ENCODE measurements at places on chromosomes 1 and 21.

GRCh38 chr1:234578735-234579134 is 31.2 kb downstream of the IRF2BP2 start:
- DNase-seq, result no peak

- DNase-seq, result no peak
These were observed 4.7 kb downstream of the SORT1 start for GRCh38 chr1:109392788-109393616.

- no peak for DNase-seq
These were observed 9.8 kb downstream of the NECTIN4 start for GRCh38 chr1:161079436-161080110.

DNA sequence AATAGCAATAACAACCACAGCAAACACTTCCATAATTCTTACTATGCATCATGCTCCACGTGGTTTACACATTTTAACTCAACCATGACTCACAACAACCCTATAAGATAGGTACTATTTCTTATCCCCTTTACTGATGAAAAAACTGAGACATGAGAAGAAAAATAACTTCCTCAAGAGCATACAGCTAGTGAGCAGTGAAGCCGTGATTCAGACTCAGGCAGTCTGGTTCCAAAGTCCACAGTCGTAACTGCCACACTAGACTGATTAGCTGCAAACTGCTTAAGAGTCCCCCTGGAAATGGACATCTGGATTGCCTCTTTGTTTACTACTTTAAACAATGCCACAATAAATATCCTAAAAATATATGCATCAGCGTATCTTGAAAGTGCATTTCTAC is 55.7 kb downstream of the PLD5 start:
- DNase-seq, result no peak

GRCh38 chr1:220278991-220279390 is 6.7 kb upstream of the RAB3GAP2 start:
- no peak for DNase-seq

- DNase-seq, result no peak
These were observed at the start of gene FCRLB for GRCh38 chr1:161720956-161721737. FCRLB (plus strand) TSS chr1:161721544; CDS start chr1:161722673, 1,129 bp downstream.

DNA sequence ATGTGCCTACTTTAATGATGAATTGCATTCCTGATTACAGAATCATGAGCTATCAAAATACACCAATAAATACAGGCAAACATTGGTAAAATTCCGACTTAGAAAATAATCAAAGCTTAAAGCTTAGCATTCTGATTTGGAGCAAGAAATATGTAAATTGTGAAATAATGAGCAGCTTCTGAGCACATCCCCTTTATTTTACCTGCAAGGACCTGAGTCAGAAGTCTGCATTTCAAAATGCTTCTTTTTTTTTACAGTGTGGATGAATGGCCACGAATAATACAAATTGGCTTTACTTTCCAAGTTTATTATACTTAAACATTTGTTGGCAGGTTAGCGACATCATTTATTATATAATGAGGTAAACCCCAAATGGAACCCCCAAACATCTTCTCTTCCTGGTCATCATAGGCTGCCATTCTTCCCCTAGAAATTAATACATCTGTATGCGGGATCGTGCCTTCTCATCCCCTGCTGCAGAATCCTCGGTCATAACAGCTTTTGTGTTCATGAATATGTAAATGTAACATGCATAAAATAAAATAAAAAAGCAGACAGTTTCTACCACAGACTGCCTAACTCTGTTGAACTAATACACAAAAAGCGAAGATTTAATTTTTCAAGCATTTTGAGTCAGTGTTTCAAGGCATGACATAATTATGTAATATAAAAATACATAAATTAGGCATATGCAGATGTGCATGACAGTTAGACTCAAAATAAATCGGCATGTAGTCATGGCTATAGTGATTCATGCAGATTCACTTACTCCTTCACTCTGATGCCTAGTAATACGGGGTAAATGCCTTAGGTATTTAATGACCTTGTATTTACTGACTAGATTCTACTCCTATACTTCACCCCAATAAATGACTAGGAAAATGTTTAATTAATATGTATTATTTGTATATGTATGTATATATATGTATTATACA is 339.7 kb downstream of the USP25 start:
- no peak for DNase-seq

DNA sequence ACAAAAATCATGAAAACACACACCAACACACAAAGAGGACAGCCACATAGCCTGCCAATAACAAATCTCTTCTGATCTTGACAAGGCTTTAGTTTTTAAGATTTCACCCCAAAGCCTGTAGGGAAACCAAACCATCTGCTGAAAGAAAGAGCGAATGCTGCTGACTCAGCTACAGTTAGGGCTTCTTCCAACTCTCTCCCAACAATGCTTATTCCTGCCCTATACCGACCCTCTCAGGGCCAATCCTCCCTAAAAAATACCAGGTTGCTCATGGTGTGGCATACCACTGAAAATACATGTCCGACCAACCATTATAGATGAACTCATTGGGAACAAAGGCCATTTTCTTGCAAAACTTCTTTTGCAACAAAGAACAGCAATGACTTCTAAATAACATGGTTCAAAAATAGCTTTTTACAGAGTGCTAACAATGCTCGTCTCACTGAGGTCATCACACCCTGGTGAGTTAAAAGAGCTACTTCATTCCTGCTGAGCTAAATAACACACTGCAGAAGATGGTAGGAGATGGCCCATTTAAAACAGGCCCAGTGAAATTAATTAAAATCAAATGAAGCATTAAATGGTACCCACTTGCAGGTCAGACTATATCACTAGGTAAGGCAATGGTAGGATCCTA is 86.1 kb downstream of the KIAA0319L start:
- no peak for DNase-seq

GRCh38 chr1:179127163-179127895 is 45.5 kb downstream of the TOR3A start:
- no peak for DNase-seq

DNA sequence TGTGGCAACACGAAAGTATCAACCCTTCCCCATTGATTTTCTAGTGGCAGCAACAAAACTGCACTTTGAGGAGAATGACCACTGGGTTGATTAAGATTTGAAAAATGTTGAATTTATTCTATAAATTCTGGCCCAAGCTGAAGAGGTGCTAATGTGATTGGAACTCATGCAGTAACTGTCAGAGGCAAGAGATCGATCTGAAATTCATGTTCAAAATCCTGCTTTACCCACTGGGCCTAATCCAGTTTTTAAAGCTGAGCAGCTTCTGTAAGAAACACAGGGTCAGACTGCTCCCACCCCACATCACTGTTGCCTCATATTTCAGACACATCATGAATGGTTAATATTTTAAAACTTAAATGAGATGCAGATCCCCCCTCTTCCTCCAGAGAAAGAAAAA is 617.5 kb upstream of the BEND5 start:
- DNase-seq, result no peak

DNA sequence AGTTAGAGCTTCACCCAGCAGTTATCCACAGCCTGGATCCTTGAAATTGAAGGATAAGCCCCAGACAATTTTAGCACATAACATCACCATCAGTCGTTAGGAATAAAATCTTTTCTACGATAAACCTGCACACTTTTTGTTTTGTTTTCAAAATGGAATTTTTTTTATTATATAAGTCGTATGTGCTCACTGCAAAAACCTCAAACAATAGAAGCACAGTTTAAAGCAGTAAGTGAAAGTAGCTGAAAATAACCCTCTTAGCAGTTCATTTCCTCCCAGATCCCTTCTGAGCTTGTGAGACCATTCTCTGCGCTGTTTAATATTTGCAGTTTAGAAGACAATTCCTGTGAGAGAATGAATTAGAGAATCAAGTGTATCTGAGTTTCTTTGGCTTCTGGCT is 38.3 kb downstream of the ELK4 start:
- DNase-seq, result no peak

DNA sequence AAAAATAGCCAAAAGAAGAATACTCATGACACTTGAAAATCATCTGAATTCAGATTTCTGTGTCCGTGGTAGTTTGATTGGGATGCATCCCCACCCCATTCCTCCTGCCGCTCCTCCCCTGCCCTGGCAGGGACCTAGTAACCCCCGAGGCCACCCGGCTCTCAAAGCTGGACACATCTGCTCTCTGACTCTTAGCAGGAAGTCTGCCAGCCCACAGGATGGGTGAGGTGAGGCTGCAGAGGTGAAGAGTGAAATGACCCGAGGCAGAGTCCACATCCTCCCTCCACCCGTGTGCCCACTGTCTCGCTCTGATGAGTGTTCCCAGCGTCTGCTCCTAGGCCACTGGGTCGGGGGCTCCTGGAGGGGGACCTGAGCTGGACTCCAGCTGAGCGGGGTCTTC is 308.5 kb upstream of the VAMP3 start:
- no peak for DNase-seq

GRCh38 chr1:31830065-31830464 is 14.2 kb upstream of the SPOCD1 start:
- no peak for DNase-seq

DNA sequence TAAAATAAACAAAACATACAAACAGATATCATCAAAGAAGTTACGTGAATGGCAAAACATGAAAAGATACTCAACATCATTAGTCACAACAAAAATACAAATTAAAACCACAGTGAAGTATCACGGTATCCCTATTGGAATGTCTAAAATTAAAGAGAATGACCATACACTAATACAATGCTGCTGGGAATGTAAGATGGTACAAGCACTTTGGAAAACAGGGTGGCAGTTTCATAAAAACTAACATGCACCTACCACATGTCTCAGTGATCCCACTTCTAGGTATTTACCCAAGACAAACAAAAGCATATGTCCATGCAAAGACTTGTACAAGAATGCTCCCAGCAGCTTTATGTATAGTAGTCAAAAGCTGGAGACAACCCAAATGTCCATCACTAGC is 69.1 kb downstream of the HSF2BP start:
- no peak for DNase-seq

DNA sequence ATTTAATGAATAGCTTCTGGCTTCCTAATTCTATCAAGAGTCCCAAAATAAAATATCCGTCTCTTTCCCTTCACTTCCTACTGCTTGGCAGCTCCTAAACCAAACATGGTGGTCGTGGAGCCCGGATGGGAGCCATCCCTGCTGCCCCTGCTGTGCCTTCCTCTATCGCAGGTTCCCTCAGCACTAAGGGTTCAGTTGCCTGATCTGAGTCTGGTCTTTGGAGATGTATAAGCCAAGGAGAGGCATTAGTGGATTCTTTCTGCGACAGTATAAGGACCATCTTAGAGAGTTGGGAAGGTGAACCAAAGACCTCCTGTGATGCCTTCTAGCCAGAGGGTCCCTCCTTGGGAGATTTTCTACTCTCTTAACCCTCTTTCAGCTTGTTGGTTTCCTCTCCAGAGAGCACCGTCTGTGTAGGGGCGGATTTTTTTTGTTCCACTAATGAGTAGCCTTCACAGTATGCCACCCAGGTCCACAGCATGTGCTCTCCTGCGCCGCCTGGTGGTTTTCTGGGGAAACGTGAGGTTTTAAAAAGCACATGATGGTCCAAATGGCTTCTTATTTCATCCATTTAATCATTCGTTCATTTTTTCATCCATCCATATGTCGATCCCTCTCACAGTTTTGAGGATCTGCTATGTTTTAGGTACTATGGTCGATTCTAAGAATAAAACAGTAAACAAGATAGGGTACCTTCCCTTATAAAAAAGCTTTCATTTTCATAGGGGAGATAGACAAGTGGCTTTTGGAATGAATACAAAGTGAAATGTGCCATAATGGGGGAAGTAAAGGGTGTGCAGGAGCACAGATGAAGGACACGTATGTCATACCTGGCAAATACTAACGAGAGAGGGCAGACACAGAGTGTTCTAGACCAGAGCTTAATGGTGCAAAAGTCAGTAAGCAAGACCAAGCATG is 71.0 kb downstream of the NFASC start:
- peak; percentile 3 for DNase-seq

DNA sequence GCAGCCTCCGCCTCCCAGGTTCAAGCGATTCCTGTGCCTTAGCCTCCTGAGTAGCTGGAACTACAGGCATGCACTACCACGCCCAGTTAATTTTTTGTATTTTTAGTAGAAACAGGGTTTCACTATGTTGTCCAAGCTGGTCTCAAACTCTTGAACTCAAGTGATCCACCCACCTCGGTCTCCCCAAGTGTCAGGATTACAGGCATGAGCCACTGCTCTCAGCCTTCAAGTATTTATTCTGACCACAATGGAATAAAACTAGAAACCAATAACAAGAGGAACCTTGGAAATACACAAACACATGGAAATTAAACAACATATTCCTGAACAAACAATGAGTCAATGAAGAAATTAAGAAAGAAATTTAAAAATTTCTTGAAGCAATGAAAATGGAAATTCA is 32.7 kb upstream of the DR1 start:
- DNase-seq, result no peak

GRCh38 chr1:165542647-165543046 is 1.2 kb upstream of the LRRC52 start:
- no peak for DNase-seq

DNA sequence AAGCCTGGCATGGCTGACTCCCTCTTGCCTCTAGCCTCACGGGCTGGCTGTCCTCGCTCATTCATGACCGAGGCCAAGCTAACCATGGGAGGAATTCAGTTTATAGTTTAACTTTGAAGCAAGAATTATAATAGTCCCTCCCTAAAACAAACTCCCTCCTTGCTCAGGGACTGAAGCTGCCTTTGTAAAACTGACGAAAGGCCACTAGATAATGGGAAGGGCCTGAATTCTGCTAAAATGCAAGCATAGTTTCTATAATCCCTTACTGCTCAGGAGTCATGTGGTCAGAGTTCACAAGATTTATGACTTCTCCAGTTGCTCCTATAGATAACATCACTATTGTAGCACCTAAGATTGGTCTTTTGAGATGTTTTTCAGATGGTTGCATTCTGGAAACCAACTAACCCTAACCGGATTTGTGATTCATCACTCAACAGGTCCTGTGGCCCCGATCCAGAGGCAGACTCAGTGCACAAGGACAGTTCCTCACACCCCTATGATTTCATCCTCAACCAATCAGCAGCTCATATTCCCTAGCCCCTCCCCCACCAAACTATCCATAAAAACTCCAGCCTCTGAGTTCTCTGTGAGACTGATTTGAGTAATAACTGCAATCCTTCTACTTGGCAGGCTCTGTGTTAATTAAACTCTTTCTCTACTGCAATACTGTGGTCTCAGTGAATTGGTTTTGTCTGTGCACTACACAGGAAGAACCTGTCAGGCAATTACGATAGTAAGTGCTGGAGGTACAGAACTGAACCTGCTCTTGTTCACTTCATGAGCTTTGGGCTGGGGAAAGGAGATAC is 26.4 kb downstream of the HHIPL2 start:
- no peak for DNase-seq

DNA sequence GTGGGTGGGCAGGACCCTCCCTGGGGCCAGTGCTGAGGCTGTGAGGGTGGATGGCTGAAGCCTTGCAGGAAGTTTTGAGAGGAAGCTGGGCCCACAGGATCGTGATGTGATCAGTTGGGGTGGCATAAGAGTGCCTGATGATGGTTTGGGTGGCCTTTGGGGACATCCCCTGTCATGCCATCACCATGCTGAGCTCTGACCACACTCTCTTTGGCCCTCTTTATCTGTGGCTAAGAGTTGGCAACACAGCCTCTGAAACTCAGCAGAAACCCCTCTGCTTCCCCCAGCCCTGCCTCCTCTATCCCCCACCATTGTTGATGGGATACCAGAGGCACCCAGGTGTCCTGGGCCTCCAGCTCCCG is 19.8 kb downstream of the MIIP start:
- DNase-seq, result no peak
